ENCODE measurements at places on chromosomes 3 and 15.

- no peak for DNase-seq
Measured at GRCh38 chr3:168877899-168878298, 782.2 kb upstream of the GOLIM4 start.

DNA sequence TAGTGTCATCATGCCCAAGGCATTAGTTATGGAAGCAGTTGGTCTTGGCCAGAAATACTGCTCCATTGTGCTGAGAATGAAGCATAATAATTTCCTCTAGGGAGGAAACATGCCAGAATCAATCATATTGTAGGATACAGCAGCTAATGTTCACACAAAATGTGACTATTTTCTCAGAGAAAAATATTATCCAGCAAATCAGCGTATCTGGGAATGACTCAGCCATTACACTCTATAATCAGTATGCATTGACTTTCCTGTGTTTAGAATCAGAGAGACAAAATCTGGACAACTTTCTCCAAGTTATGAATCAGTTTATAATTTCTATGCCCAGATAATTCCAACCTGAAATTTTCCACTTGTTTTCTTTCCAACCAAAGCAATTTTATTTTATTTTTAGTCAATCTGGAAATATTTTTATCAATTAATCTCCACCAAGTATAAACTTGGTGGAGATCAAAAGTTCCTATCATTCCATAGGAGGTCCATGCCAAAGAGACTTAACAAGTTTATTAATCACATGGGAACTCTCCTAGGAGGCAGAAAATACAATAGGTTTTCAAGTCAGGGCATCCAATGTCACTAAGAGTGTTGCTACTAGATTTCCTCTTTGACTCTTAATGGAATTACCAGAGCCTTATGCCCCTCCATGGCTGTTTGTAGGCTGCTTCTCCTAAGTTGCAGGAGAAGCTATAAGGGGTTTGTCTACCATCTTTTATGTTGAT is 36.4 kb downstream of the SUCNR1 start:
- DNase-seq: no peak

DNA sequence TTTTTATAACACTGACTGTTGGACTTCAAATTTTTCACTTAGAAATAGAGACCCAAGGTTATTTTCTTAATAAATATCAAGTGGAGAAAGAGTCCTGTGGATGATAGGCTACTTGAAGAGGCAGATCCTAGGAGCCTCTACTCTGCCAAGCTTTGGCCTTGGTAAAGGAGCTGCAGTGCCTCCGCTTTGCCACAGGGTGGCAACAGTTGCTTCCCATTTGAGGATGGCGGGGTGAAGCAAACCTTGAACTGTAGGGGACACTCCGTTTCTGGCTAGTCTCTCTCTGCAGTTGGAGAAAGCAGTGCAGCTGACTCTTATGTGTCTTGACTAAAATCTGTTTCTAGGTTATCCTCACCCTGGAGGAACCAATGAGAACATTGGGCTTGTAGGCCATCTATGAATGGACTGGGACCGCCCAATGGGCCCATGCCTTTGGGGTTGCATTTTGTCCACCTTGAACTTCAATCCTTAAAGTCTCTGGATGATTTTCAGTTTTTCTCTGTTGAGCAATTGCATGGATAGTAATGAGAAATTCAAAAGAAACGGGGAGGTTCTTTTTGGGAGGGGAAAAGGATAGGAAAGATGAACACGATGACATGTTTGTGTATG is 9.8 kb downstream of the SCG5 start:
- peak; percentile 72 for DNase-seq

GRCh38 chr3:4907643-4908432 is 71.4 kb upstream of the BHLHE40 start:
- peak; percentile 3 for DNase-seq

GRCh38 chr3:17478673-17479072 is 263.8 kb downstream of the TBC1D5 start:
- peak; percentile 61 for DNase-seq

DNA sequence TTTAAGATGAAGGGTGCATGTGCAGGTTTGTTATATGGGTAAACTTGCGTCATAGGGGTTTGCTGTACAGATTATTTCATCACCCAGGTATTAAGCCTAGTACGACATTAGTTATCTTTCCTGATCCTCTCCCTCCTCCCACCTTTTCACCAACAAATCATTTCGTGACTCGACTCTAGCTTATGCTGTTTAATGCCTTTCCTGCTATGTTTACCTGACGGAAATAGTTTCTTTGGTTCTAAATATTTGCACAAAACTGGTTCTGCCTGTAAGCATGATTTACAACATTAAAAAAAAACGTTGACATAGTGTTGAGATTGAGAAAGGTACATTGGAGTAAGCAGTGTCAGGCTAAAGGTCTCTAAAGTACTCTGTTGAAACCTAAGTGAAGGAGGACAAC is 2.4 kb downstream of the GNL3 start:
- DNase-seq: no peak

DNA sequence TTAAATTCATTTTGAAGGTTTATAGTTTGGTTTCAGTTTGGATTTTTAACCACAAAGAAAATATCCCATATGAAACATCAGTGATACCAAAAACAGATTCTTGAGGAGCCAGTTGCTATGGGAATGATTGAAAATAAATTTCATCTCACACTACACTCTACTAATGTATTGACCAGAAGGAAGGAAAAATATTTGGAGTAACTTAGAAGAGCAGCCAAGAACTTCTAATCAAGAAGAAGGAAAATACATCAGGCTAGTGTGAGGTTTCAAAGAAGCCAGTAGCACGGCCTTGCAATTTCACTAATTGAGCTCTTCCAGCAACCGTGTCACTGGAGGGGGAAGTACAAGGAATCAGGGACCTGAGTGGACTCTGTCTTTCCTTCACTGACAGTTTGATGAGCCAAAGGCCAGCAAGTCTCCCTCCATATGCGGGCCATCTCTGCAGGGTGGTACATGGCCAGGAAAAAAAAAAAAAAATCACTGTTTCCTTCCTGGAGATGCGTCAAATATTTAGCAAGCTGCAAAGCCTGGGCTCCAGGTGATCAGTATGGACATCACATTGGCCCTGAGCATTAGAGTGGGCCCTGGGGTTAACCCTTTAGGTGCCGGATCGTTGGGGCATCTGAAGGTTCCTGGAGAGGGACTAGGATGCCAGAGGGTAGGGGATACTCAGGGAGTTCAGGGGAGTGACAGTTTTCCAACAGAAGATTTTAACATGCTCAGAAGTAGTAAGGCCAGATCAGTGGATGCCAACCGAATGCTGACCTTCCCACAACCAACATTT is 37.1 kb downstream of the SLC12A8 start:
- no peak for DNase-seq

DNA sequence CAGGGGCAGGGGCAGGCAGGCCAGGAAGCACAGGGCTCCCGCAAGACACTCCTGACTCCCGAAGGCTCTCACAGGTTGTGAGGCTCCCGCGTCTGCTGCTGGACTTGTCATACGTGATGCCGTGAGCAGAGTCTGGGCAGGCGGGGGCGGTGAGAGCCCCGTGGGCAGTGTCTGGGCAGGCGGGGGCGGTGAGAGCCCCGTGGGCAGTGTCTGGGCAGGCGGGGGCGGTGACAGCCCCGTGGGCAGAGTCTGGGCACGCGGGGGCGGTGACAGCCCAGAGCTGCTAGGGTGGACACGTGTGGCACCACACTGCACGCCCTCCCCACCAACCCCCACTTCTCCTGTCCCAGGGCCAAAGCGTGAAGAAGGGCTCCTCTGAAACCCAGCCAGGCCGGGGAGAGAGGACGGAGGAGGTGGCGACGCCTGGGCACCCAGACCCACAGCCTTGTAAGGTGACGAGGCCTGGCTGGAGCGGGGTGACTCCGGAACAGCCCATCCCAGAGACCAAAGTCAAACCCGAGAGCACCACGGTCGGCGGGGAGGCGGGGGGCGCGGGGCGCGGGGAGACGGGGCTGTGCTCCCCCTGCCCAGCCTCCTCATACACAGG is 35.0 kb downstream of the TNK2 start:
- DNase-seq: no peak

- DNase-seq: no peak
Measured at GRCh38 chr3:172692751-172693338, 18.0 kb downstream of the NCEH1 start.

DNA sequence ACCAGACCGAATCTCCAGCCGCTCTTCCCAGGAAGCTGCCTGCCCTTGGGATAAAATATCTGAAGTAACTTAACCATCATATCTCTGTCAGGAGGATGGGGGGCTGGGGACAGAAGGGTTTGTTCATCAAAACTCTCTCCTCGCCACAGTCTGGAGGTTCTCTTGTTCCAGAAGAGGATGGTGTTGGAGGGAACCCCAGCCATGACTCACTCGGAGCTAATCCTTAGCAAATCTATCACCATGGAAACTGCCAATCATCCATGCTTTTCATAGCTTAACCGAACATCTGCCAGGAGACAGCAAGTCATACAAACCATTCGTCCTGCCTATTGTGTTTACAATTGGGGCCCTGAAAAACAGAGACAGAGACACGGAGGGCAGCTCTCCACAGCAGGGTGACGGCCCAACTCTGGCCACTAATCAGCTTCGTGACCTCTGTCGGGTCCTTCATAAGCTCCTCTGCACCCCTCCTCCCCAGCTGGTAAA is 73.8 kb upstream of the HEG1 start:
- DNase-seq: peak; percentile 100

GRCh38 chr3:11529281-11529680 is 114.4 kb downstream of the VGLL4 start:
- DNase-seq: peak; percentile 51

- DNase-seq: peak; percentile 32
Measured at GRCh38 chr3:57682284-57682683, 10.6 kb downstream of the DENND6A start.
